ENCODE measurements at places on chromosomes 12 and 14.

DNA sequence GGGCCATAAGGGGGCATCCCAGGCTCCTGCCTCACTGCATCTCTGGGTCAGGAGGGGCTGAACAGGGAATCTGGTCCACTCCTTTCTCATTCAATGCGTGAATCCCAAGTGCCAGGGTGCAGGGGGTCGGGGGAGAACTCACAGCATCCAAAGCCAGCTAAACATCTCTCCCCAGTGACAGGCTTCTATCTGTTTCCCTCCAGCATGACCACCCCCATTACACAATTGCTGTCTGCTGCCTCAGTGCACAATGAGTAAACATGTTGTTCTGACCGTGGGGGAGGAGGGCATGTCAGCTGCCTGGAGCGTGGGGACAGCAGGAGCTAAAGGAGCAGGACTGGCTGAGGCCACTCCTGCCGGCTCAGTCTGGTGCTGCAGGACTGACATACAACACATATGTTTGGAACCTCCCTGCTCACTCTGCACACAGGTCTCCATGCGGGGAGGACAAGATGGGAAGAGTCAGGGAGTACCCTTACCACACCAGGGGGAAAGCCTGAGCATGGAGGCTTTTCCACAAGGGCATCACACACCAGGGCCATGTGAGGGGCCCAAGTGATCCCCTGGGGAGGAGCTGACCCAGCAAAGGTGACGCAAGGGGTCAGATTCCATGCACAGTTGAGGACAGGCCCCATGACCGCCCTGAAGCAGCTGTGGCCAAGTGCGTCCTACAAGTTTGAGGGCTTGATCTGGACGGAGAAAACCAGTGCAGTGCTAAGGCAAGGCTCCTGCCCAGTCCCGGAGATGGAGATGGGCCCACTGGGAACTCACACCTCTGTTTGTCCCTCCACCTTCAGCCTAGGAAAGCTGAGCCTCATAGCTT, 1.4 kb downstream of the TNS2 start:
- no peak for DNase-seq

DNA sequence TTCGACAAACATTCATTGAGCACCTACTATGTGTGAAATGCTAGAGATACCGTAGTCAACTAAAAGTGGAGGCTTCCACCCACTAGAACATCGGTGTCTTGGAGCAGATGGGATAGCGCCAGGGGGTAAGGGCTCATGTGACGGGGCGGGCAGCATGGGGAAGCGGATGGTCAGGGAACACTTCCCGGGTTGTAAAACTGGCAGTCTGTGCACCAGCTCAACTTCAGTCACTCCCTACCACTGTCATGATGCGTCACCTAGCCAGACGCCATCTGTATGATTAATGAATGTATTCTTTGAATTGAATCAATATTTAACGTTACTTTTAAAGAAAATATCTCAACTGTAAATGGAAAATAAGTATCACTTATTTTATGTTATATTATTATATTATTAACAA, 93.5 kb downstream of the PIWIL1 start:
- DNase-seq, result no peak

DNA sequence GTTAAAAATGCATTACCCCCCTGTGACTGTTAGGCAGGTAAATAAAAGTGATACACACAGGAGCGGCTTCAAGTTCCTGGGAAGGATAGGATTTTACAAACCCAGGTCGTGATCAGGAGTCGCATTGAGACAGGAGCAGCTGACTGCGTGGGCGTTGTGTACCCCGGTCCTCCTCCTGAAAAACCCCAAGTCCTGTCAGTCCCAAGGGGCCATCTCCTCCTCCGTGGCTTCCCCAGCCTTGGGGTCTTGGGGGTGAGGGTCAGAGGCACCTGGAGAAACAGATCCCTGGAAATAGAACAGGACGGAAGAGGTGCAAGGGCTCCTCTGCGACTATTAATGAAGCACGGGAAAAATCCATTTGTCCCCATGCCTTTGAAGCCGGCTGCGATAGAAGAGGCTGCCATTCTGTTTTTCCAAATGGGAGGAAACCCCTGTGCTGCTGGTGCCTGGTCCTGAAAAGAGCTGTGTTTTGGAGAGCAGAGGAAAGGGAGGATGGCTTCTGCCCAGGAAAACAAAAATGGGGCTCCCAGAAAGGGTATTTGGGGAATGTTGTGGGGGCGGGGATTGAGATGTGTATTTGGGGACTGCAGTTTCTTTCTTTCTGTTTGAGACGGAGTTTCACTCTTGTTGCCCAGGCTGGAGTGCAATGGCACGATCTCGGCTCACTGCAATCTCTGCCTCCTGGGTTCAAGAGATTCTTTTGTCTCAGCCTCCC, 143.1 kb downstream of the ZNF664 start:
- no peak for DNase-seq

DNA sequence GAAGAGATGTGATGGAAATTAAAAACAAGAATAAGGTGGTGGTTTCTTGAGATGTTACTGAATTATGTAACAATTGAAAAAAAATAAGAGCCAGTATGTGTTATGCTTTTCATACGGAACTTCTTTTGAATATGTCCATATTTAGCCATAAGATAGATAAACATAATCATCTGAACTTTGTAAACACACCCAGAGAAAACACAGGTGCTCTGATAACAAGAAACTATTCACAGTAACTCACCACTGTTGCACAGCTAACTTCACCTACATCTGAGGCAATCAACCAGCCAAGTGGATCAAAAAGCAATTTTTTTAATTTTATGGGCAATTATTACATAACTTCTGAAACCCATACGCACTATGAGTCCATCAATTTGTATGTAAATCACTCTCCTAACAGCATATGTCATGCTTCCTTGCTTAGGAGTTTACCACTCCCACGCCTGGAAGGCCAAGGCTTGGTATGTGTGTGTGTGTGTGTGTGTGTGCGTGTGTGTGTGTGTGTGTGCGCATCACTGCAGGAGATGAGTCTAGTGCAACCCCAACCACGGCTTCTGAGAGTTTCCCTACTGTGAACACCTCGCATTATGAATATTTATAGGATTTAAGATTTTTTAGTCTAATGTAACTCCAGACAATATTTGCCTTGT, 443.4 kb downstream of the BCAT1 start:
- DNase-seq, result no peak

GRCh38 chr14:93011650-93012325, 88.8 kb downstream of the CHGA start:
- no peak for DNase-seq

- no peak for DNase-seq
Observed at GRCh38 chr14:20980906-20981305, 8.9 kb upstream of the METTL17 start.

- DNase-seq, result peak; percentile 87
Observed at GRCh38 chr14:69079188-69079742, 73.7 kb downstream of the DCAF5 start.

GRCh38 chr14:102427642-102428041, 64.9 kb downstream of the TECPR2 start:
- DNase-seq, result no peak

GRCh38 chr12:27828196-27828595, 48.2 kb upstream of the MANSC4 start:
- DNase-seq, result no peak

GRCh38 chr12:52392465-52393007, 7.1 kb upstream of the KRT84 start:
- DNase-seq, result no peak

DNA sequence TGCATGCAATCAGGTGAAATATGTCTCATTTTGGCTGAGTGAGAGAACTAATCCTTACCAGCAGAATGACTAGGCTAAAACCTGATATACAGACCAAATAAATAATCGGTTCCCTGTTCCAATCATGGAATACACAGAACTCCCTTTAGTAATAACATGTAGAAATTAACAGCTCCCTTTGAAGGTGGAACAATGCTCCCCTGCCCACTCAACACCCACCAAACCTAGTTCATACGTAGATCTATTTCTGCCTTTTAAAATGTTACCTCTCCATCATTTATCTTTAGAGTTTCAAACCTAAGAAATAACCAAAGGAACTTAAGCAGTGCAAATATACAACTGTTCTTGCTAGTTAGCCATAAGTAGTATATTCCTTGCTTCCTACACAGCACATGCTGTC, 153.7 kb upstream of the ABCD2 start:
- DNase-seq, result no peak

GRCh38 chr12:11893998-11894397, 176.7 kb upstream of the BCL2L14 start:
- DNase-seq, result no peak

DNA sequence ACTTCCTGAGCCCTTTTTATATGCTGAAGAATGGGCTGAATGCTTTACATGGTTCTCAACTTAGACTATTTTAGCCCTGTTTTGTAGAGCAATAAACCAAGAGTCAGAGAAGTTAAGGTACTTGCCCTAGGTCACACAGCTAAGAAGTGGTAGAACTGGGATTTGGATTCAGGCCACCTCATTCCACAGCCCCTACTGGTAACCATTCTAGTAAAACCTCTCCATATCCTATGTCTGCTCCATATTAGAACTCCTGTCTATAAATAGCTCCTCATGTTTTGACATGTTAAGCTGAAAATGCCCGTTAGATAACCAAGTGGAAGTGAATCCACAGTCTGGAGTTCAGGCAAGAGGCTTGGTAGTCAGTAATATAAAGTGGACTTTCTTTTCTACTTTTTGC, 111.6 kb downstream of the HECTD4 start:
- no peak for DNase-seq
